Heart left ventricle (tissue), 16 donors: ENCODE measurements at places on chromosomes 16 and 17. TPM values are rescaled to one million over a fixed set of nuclear protein-coding genes. Genes with fewer than 3 reads are reported as not detected.

- no peak for DNase-seq
- peaks cover 8% of the 10 kb centered on the region for H3K27me3 ChIP-seq
- no peaks in the 10 kb centered on the region for H3K4me1 ChIP-seq
- no peak overlapping the region for H3K27ac ChIP-seq
- H3K36me3 ChIP-seq: no peaks in the 10 kb centered on the region
Observed at GRCh38 chr17:76911299-76912017, 43.3 kb downstream of the MGAT5B start.

GRCh38 chr17:3683054-3683511 lies 12.9 kb downstream of the P2RX5 start:
- no peak overlapping the region for H3K27ac ChIP-seq
- DNase-seq: no peak
- no peaks in the 10 kb centered on the region for H3K27me3 ChIP-seq
- H3K36me3 ChIP-seq: no peaks in the 10 kb centered on the region

ZNF768 gene
- total RNA-seq: 67.0 TPM

ZG16 gene
- total RNA-seq: not detected

KRT33B gene
- not detected for total RNA-seq
